Lower lobe of right lung (tissue), 2 donors: ENCODE measurements at places on chromosomes 6 and 20.

- DNase-seq, result no peak
Measured at GRCh38 chr6:9398767-9399373, 963.5 kb upstream of the SLC35B3 start.

GRCh38 chr6:33235221-33235634, 26.9 kb downstream of the RING1 start:
- no peak for DNase-seq

DNA sequence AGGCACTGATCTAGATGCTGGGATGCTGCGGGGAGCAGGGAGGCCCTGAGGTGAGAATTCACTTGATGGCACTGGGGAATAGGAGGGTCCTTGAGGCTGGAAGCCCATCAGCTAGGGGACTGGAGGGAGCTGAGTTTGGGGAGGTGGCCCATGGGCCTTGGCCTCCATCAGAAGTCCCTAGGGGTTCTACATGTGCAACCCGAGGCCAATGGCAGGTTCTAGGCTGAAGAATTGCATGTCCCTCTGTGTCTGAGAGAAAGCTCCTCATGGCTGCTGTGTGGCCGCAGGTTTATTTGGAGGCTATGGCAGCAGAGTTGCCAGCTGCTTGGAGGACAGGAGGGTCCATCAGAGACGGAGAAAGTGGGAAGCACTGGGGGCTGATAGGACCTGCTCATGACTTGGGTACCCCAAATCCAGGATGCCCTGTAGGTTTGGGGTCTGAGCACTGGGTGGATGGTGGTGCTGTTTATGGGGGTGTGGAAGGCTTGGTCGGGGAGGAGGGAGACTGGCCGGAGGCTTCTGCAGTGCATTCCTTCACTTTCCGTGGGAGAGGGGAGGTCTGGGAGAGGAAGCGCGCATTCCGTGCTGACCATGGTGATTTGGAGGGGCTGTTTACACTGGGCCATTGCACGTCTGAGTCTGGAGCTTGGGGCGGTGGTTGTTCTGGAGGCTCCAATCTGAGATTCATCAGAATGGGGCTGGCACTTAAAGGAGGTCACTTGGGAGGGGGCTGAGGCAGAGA, 24.8 kb upstream of the PHACTR3 start:
- DNase-seq, result no peak

DNA sequence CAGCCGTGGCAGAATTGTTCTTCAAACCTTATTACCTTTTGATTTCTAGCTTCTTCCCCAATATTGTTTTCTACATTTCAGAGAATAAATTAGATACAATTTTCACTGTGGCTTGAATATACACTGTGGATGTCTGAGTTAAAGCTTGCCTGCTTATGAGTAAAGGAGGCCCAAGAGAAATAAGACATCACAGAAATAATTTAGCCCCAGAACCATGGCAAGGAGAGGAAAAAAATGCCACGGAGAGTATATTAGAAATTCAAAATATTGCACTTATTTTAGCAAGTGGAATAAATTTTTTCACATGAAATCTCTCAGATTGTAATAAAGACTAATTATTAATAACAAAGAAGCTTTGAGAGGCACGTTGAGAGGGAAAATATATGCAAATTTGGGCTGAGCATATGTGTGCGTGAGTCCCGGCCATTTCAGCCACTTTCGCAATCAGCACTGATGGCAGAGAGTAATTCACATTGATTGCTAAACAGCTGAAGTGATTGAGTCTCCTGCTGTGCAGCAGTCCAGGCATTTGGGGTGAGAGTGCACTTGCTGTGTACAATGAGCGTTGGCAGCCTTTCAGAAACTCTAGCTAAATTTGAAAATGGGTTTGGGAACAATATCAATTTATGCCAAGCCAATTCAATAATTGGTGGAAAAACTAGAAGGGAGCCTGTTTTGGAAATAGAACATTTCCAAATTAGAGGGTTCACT, 596.0 kb downstream of the EPM2A start:
- DNase-seq, result peak; percentile 51

- peak; percentile 89 for DNase-seq
Measured at GRCh38 chr6:106510090-106510970, 119.0 kb downstream of the RTN4IP1 start.

GRCh38 chr6:56734335-56734734, 91.6 kb upstream of the DST start:
- no peak for DNase-seq

DNA sequence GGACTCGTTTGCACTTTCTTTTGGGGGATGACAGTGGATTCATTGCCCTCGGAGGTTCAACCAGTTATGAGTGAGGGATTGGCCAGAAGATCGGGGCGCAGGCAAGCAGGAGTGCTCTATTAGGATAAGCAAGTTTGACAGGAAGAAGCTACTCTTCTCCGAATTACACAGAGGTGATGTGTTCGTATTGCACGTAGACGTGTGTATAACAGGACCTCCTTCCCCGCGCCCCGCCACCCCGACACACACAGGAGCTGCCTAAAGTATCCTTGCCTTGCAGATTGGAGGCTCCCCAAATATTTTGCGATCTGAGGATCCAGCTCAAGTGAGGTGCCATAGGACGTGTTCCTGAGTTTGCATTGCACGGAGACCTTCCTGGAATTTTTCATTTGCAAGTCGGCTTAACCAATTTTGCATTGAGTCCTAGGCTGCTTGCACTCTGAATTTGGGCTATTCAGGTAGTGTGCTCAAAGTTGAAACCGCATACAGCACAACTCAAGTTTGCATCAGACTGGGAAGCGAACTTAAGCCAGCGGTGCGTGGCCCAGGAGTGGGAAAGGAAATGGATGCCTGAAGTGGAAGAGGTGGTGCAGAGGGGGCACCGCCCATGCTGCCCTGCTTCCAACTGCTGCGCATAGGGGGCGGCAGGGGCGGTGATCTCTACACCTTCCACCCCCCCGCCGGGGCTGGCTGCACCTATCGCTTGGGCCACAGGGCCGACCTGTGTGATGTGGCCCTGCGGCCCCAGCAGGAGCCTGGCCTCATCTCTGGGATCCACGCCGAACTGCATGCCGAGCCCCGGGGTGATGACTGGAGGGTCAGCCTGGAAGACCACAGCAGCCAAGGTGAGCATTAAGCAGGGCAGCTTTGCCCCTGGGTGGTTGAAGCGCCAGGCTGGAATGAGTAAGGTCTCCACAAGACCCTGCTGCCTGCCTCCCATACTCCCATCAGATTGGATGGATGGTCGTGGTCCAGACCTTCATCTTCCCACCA, 770 bp downstream of the TCF19 start:
- no peak for DNase-seq

DNA sequence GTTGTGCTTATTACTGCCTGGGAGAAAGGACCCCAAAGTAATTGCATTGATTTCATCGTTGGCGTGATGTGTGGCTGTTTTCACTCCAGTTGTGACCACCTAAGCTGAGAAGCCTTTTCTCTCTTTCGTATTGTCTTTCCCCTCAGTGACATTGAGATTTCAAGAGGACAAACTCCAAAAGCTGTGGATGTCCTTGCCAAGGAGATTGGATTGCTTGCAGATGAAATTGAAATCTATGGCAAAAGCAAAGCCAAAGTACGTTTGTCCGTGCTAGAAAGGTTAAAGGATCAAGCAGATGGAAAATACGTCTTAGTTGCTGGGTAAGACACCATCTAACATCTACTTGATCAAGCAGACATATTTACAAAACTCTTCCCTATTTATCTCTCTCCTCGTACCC, 60.5 kb downstream of the MTHFD1L start:
- no peak for DNase-seq

GRCh38 chr20:16224836-16225235, 348.4 kb downstream of the KIF16B start:
- DNase-seq, result no peak

DNA sequence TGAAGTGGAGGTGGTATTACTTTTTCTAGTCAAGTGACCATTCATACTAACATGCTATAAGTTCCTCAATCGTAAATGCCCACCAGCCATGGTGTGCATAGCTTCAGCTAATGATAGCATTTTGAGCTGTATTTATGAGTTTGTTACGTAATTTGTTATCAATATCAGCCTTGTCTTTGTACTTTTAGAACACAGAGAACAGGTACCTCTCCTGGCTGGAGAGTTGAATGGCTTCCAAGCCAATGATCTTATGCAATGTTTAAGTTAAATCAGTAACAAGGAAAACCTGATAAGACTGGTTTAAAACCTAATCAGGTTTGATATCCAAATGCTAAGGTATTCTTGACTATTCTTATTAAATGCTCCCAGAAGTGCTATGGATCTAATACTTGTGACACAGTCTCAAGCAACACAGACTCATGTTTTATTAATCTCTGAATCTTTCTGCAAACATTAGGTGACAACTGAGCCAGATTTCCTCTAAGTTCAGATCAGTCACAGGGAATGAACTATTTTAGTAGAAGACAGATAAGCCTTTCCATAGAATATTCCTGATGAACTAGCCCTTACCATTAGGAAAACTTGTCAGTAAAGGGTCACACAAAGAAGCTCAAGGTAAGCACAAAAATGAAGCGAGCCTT, 154.8 kb downstream of the PTPRK start:
- DNase-seq, result no peak

DNA sequence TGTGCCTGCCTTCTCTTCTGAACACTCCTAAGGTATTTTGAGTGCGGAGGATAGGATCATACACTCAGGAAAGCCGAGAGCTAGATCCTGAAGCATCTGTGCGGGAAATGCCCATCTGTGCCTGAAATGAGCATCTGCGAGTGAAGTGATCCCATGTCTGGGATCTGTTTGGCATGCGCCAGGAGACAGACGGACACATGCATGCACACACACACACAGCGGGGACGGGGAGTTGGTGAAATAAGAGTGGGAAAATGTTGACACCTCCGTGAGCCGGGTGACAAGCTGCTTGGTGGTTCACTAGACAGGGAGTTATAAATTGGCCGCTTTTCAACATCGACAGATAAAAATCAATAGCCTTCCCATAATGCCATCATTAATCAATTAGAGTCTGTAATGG, 13.8 kb downstream of the SYNJ2 start:
- DNase-seq, result no peak

DNA sequence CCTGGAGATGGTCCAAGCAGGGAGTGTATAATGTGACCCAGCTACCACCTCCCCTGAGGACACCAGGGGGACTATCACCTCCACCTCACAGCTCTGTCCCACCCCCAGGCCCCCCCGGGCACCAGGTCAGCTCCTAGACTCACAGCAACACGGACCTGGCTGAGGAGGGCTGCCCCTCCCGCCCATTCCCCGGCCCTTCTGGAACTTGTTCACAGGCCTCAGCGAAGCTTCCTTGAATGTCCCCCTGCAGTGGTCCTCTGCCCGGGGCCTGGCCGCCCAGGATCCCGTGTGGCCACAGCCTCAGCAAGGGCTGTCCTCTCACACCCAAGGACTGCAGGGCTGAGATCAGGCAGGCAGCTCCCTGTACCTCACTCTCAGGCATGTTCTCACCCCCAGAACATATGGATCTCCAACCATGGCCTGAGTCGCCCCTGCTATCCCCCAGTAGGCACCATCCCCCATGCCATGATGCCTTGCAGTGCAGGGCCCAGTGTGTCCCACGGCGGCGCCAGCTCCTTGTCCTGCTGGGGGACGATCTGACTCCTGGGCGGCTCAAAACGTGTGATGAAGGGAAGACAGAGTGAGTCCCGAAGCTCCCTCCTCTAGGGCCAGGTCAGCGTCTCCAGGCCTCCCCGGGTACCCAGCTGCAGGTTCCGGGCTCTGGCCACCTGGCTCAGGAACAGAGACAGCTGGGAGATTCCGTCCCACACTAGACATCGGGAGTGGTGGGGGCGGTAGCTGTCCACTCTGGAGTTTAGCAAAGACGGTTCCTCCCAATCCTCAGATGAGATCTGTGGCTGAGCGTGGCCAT, 158.4 kb downstream of the TAF4 start:
- DNase-seq, result peak; percentile 32

DNA sequence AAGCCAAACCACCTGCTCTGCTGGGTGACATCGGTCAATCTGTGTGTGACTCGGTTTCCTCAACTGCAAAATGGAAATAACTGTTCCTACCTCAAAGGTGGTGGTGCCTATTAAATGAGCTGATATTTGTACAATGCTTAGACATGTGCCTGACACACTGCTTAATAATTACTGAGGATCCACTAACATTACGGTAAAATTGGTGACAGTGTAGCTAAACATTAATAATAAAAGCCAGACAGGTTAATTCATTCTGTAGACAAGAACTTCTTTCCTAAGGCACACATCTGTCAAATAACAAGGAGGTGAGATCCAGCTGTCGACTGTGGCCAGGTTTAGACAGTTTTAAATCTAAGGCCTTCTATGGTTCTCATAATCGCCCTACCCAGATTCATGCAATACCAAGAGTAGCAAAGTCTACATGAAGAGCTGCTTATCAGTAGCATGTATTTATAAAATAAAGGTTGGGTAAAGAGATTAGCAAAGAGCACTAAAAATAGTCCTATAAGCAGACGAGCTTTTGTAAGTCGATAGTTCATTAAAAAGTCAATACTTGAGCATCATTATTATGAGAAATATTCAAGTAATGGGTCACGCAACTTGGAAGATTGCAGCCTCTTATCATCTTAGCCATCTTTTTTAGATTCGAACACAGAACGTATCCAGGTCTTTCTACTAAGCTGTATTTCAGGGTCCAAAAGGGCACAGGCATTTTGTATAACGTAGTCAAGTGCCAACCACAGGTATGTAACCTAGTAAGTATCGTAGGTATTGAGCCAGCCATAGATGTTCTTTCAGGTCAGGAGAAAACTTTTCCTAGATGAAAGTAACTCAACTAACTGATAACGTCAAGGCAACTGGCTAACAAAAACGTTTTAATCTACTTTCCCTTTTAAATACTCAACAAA, 3.2 kb downstream of the CNKSR3 start:
- DNase-seq, result no peak

- no peak for DNase-seq
Measured at GRCh38 chr20:5882166-5882565, 68.2 kb downstream of the TRMT6 start.

DNA sequence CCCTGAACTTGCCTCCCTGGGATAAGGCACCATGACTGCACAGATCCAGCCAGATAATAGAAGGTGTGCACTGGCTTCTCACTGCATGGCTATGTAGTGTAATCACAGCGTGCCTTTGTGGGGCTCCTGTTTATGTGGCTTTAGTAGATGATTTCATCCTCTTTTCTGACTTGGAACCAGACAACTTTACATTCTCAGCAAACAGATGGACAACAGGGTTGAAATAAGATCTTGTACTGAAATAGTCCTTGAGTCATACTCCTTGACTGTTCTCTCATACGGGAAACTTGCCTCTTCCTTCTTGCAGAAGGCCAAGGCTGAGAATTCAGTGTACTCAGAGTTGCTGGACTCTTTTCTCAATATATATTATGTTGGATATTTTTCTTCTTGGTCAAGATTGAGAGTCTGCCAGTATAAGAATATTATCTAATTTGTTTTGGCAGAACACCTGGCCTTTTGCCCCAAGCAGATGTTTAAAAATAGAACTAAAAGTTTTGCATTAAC, 25.0 kb upstream of the RNF144B start:
- DNase-seq, result no peak

GRCh38 chr6:32576250-32576649, 13.4 kb downstream of the HLA-DRB1 start:
- no peak for DNase-seq

- no peak for DNase-seq
Measured at GRCh38 chr20:59764037-59764436, 159.7 kb downstream of the PHACTR3 start.
